Retinal pigment epithelial cell (primary cell): ENCODE measurements at places on chromosomes 16 and 17.

GRCh38 chr17:29225396-29225795 lies 21.3 kb upstream of the CRYBA1 start:
- DNase-seq, result no peak

GRCh38 chr16:78362524-78363135 lies 263.2 kb downstream of the WWOX start:
- DNase-seq, result no peak

DNA sequence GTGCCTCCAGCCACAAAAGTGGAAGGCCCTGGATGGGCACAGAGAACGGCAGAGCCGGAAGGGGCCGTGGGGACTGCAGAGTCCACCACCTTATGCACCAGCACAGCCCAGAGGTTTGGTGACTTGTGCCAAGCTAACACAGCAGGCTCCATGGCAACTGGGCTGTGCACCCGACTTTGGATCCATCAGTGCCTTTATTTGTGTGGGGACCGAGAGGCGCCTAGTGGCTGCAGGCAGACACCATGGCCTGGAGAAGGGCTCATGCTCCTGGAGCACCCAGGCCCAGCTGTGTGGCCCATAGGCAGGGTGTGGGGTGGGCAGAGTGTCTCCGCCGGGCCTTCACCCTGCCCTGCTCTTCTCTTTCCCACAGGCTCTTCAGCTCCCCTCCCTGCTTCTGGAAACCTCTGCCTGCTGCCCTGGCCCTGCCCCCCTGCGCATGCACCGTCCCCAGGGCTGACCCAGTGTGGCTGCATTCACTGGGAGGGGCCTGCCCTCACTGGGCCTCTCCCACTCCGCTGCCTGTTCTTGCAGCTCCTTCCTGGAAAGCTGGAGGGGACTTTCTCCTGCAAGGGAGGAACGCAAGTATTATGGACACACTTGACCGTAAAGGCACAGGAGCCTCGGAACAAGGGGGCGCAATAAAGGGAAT lies 10.1 kb downstream of the C16orf90 start:
- DNase-seq, result no peak

DNA sequence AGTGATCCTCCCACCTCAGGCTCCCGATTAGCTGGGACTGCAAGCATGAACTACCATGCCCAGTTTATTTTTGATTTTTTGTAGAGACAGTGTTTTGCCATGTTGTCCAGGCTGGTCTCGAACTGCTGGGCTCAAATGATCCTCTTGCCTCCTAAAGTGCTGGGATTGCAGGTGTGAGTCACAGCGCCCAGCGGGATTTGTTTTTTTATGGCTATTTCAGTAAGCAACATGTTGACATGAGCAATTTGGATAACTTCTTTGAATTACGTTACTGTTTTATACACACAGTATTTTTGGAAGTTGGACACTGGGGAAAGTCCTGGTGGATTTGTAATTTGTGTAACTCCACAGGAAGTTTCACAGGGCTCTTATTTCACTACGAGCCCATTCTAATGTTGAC lies 18.5 kb upstream of the RHOT1 start:
- no peak for DNase-seq

- DNase-seq, result no peak
Measured at GRCh38 chr17:5772720-5773119, 188.4 kb upstream of the NLRP1 start.

- peak; percentile 57 for DNase-seq
Measured at GRCh38 chr17:55155856-55156560, 108.8 kb upstream of the HLF start.

- DNase-seq, result no peak
Measured at GRCh38 chr16:1815461-1815860, 11.2 kb downstream of the HAGH start.

GRCh38 chr16:11402051-11402744 lies 56.9 kb downstream of the RMI2 start:
- no peak for DNase-seq

DNA sequence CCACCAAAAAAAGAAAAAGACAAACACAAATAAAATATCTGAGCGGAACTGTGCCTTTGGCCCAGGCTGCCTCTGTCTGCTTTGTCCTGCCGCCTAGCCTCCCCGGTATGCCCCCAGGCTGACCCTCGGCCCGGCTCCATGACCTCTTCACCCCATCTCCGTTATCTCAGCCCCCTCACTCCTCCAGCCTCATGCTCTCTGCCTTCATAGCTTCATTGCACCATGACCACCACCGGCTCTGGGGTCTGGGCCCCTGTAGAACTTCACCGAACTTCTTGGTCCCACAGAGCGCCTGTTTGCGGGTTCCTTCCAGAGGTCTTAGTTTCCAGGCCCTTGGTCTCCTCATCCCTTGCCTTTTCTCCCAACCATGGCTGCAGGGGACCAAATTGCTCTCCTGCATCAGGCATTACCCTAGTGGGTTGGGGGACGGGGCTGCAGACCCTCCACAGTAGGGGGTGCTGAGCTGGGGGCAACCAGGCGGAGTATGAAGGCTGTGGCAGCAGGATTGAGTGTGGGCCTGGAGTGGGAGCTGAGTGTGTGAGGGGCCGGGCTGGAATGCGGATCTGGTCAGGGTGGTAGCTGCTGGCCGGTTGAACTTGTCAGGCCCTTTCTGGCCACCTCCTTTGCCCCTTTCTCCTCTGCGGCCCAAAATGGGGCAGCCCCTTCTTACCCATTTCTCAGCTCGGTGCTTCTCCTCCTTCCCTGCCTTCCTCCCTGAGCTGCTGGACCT lies 6.9 kb downstream of the HIRIP3 start:
- no peak for DNase-seq

- DNase-seq, result no peak
Measured at GRCh38 chr17:50071692-50072091, 15.8 kb downstream of the ITGA3 start.

DNA sequence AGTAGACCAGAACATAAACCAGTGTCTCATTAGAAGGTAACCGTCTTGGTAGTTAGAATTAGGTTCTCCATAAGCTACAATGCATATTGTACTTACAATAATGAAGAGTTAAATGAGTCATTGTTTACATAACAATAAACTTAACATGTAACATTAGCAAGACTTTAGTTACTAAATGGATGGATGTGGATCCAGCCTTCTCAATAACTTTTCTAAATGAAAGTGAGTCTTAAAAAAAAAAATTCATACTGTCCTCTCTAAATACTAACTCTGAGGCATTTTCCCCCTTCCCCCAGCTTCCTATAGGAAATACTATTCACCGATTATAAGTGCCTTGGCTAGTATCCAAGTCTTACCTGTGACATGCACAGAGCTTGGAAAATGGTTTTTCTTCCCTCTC lies 155.3 kb downstream of the CYB561 start:
- DNase-seq, result no peak

- no peak for DNase-seq
Measured at GRCh38 chr17:47231866-47232265, 21.8 kb upstream of the ITGB3 start.

- DNase-seq, result no peak
Measured at GRCh38 chr17:17170346-17170985, 35.7 kb downstream of the PLD6 start.

DNA sequence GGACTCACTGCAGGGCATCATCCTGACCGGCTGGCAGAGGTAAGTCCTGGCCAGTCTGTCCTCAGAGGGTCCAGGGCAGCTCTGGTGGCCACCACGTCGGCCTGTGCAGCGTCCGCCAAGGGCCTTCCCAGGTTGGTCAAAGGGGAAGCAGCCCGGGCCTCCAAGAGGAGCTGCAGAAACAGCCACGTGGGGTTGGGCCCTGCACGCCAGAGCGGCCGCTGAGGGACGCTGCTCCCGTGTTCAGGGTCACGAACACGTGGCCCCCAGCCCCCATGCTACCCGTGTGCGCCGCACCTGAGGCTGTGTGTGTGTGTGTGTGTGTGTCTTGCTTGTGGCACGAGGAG lies 13.3 kb downstream of the CYBC1 start:
- DNase-seq, result no peak

DNA sequence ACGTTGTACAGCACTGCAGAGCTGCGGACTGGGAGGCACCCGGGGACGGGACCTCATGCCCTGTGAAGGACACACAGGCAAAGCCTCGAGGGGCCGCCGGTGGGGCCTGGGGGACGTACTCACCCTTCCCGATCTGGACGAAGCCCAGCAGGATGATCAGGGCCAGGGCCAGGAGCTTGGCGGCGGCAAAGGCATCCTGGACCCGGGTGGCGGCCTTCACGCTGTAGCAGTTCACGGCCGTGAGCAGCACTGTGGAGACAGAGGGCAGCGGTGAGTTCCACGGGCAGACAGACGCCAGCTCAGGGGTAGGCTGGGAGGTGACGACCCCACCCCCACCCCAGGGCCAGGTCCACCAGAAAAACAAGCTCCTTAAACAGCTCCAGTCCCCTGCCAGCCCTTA lies 17.7 kb downstream of the SLC7A5 start:
- DNase-seq, result no peak

DNA sequence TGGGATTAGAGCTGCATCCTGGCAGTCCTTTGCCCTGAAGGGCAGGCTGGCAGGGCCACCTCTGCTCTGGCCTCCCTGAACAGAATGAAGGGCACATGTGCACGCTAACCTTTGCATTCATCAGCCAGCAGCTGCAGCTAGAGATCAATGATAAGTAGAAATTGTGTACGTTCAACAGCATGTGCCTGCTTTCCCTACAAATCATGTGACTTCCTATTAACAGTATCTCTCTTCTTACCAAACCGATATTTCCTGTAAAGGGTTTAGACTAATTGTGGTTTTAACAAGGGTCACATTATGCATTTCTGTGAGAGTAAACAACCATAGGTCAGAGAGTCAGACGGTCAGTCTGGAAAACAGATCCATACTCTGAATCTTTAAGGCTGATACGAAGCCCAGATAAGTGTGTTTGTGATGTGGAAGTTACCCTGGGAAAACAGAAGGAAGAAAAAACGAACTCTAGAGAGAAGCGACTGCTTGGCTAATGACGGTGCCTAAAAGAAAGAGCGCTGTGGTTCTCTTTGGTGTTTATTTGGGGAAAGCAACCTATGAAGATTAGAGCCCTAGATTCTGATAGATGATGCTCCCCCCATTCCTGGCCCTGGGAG lies 219.4 kb downstream of the MAF start:
- DNase-seq, result no peak

- DNase-seq, result no peak
Measured at GRCh38 chr16:66705790-66706505, 9.4 kb upstream of the CMTM4 start.

DNA sequence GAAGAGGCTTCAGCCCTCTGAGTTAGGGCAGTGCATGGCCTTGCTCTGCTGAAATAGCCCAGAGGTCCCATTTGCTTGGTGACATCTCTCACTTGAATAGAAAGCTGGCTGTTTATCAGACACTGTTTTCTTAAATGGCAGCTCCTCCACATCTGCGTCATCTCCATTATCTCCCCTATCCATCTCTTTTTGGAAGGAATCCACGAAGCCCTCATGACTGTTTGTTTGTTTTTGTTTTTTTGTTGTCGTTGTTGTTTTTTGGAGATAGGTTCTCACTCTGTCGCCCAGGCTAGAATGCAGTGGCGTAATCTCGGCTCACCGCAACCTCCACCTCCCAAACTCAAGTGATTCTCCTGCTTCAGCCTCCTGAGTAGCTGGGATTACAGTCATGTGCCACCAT lies 16.6 kb downstream of the NAA60 start:
- DNase-seq, result no peak
